ENCODE measurements at places on chromosomes 11 and 22.

- DNase-seq, result no peak
These were observed 728.9 kb downstream of the OPCML start for GRCh38 chr11:132803436-132803835.

DNA sequence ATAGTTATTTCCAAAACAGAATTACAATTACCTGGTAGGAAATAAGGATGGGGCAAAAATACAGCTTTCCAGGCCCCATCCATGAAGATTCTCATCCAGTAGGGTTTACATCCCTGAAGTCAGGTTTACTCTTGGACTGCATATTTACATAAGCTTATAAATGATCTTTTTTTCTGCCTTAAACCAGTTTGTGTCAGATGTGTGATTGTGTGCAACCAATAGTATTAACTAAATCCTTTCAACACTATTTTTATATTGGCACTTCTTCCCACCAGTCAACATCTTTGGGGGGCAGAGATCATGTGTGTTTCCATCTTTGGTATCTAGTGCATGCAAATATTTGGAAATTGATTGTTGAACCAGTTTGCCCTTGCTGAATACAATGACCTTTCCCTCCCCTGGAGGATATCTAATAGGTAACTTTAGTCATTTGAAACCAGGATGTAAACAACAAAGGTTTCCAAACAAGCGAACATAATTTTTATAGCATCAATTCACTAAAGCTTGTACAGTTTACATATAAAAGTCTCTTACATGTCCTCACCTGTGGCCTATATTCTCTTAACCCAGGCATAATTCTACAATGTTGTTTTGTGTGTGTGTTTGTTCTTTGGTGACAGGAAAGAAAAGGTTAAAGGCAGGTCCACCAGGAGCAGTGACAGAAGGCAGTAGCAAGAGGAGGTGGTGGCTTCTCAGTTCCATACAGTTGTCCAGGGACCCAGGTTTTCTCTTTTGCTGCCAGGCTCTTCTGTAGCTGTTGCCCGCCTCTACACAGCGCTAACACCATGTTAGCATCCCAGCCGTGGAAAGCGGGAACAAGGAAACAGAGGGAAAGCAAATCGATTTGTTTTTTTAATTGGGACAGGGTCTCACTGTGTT lies 1.7 kb upstream of the ME3 start:
- DNase-seq, result no peak

DNA sequence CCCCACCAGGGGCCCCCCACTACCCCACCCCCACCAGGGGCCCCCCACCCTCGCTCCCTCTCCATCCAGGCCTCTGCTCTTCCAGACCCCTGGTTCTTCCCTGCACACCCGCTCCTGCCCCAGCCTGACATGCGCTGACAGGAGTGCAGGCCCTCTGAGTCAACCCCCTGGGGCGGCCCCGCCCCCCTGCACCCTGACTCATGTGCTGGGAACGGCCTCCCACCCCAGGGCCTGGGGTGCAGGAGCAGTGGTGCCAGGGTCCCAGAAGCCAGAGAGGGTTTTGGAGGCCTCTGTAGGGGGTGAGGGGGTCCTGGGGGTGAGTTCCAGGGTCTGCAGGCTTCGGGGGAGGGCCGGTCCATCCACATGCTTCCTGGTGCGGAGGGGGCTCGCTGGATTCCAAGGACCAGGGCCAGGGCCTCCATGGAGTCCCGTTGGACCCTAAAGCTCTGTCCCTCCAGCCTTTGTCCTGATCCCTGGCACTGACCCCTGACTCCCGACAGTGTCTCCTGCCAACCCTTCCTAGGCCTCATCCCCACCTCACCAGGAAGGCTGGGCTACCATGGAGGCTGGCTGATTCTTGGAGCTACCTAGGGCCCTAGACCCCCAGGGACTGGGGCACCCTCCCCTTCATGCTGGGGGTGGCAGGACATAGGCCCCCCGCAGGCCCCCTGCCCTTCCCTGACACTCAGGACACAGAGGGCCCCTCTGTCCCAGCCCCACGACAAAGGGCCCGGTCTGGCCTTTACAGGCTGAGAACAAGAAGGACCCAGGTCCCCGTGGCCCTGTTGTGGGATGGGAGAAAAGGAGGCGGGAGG lies 583 bp upstream of the PKP3 start:
- no peak for DNase-seq

DNA sequence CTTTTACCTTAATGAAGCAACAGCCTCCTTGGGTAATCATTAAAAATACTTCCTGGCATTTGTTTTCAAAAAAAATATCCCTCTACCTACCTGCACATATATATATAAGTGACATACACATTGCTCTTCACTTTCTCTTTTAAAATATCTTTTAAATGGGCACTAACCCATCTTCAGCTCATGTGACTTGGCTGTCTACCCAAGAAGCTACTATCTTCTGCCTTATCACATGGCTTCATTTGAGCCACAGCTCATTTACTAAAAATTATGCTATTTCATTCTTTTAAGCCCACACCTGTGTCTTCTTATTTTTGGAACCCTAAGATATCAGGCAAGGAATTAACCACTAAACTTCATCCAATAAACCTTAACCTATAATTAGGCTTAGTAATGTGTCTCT lies 37.0 kb upstream of the SOX6 start:
- no peak for DNase-seq

- DNase-seq, result no peak
These were observed 32.9 kb downstream of the MUC2 start for GRCh38 chr11:1107316-1108245.

- DNase-seq, result no peak
These were observed 37.7 kb downstream of the CHRDL2 start for GRCh38 chr11:74693531-74693930.

GRCh38 chr11:65559535-65559934 lies 1.4 kb upstream of the LTBP3 start:
- DNase-seq, result no peak

DNA sequence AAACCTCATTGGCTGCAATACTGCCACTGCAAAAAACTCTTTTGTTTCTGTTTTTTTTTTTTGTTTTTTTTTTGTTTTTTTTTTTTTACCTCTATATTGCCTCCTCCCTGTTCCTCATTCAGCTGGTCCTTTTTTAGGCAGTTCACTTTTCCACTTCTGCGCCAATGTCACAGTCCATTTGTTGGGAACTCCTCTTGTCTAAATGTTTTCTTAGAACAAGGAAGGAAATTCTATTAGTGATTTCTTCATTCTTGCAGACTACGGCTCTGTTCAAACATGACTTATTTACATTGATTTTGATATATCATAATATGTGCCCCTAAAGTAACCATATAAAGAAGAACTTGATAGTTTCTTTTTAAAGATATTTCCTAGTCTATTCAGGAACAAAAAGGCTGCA lies 2.9 kb downstream of the FAM118B start:
- DNase-seq, result no peak

DNA sequence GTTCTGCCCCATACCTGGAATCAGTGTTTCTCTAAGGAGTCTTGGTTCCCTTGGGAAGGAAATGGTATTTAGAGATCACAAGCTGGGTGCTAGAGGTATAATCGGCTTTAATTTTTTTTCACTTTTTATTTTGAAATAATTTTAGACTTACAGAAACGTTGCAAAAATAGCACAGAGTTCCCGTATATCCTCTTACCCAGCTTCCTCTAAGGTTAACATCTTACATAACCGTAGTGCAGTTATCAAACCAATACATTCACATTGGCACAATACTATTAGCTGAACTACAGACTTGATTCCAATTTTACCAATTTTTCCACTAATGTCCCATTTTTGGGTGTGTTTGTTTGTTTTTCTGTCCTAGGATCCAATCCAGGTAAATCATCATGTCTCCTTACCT lies 63.8 kb downstream of the RBX1 start:
- DNase-seq, result no peak

All from iPS-NIHi11 (cell line).